Gastrocnemius medialis (tissue), 4 donors: ENCODE measurements at places on chromosomes 1 and 21. TPM values are rescaled to one million over a fixed set of nuclear protein-coding genes. Genes with fewer than 3 reads are reported as not detected.
A peak's percentile ranks its signal among the peaks of the same experiment; 100 is the strongest.

GRHL3 gene
- total RNA-seq = not detected

- no peak overlapping the region for H3K4me3 ChIP-seq
- peaks cover 2% of the 10 kb centered on the region for H3K27me3 ChIP-seq
- H3K4me1 ChIP-seq = no peaks in the 10 kb centered on the region
- no peak overlapping the region for H3K27ac ChIP-seq
- no peaks in the 10 kb centered on the region for H3K36me3 ChIP-seq
Observed at GRCh38 chr1:47580451-47580995, 142.7 kb downstream of the FOXD2 start.

CDK18 gene
- 1.5 TPM for total RNA-seq

DNA sequence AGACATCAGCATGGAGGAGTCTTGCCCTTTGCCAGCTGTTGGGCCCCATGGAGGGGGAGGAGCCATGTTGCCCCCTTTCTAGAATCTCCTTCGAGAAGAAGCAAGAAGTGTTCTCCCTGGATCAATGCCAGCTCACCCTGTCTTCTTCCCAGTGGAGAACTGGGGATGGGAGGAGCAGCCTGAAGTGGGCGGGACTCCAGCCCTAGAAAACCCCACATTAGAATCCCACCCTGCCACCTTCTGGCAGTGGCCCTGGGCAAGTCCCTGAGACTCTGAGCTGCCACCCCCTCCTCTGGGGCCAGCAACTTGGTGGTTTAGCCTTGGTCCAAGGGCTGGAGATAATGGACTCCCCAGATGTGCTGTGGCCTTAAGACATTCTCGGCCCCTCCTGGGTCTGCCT is 51.7 kb downstream of the PAX7 start:
- H3K27ac ChIP-seq = no peak overlapping the region
- H3K36me3 ChIP-seq = no peaks in the 10 kb centered on the region
- H3K4me1 ChIP-seq = no peaks in the 10 kb centered on the region
- no peak overlapping the region for H3K4me3 ChIP-seq
- DNase-seq = no peak
- no peaks in the 10 kb centered on the region for H3K27me3 ChIP-seq

GRCh38 chr1:228047183-228047466 is 35.4 kb upstream of the ARF1 start:
- no peak overlapping the region for H3K27ac ChIP-seq
- H3K36me3 ChIP-seq = no peaks in the 10 kb centered on the region
- DNase-seq = no peak
- no peak overlapping the region for H3K4me3 ChIP-seq
- no peaks in the 10 kb centered on the region for H3K27me3 ChIP-seq

C1orf216 gene
- total RNA-seq = 10.7 TPM

DNA sequence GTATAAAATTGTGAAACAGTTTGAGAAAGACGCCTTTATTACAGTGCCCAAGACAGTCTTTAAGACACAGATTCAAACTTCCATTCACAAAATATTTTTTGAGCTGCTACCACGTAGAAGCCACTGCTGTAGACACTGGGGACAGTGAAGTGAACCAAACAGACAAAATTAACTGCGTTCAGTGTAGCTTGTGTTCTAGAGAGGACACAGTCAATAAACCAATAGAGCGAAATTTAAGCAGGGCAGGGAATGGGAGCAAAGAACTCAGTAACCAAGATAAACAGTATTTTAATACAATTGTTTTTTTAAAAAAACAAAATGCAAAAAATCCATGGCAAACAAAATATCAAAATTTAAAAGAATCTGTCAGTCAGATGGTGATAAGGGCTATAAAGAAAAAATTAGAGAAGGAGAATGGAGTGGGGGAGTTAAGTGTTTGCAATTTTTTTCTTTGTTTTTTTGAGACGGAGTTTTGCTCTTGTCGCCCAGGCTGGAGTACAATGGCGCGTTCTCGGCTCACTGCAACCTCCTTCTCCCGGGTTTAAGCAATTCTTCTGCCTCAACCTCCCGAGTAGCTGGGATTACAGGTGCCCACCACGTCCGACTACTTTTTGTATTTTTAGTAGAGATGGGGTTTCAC is 719 bp upstream of the PARS2 start:
- no peak for DNase-seq
- H3K27me3 ChIP-seq = no peaks in the 10 kb centered on the region
- peak overlapping the region; percentile 79 for H3K27ac ChIP-seq
- H3K4me3 ChIP-seq = peak overlapping the region; percentile 47

USP25 gene
- total RNA-seq = 105 TPM

CD101 gene
- not detected for total RNA-seq

GRCh38 chr1:6483017-6483760 is 8.3 kb downstream of the PLEKHG5 start:
- no peaks in the 10 kb centered on the region for H3K4me1 ChIP-seq
- no peak overlapping the region for H3K4me3 ChIP-seq
- peaks cover 9% of the 10 kb centered on the region for H3K27me3 ChIP-seq

DNA sequence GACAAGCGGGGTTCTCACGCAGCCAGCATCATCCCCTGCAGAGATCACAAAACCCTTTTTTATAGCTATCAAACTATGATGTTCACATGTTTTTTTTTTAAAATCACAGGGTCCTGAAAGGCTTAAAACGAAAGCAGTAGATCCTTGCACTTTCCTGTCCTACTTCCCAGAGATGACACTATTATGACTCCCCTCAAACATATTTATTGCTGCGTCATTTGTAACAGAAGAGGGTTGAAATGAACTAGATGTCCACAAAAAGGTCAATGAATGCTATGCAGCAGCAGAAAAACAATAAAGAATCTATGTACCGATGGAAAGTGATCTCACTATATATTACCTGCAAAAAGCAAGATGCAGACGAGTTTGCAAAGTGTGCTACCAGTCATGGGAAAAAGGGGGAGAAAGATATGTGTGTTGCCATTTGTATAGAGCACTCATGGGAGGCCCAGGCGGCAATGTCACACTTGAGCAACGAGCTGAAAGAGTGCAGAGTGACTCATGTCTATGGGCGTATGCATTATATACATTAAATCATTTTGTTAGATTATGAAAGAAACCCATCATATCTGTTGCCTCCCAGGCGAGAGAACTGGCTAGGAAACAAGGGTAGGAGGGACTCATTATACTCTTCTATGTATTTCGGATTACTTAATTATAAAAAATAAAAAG is 68.9 kb upstream of the PARP1 start:
- no peak for DNase-seq
- no peak overlapping the region for H3K27ac ChIP-seq
- no peaks in the 10 kb centered on the region for H3K4me1 ChIP-seq
- no peak overlapping the region for H3K4me3 ChIP-seq
- no peaks in the 10 kb centered on the region for H3K27me3 ChIP-seq

GRCh38 chr1:13908128-13908527 is 208.1 kb downstream of the PRDM2 start:
- no peaks in the 10 kb centered on the region for H3K27me3 ChIP-seq
- no peaks in the 10 kb centered on the region for H3K36me3 ChIP-seq
- H3K4me3 ChIP-seq = no peak overlapping the region
- no peak overlapping the region for H3K27ac ChIP-seq
- H3K4me1 ChIP-seq = no peaks in the 10 kb centered on the region

GRCh38 chr1:14506471-14507255 is 91.8 kb upstream of the KAZN start:
- H3K4me1 ChIP-seq = no peaks in the 10 kb centered on the region
- no peaks in the 10 kb centered on the region for H3K27me3 ChIP-seq
- H3K4me3 ChIP-seq = no peak overlapping the region
- H3K36me3 ChIP-seq = no peaks in the 10 kb centered on the region
- DNase-seq = no peak

SLC30A10 gene
- not detected for total RNA-seq

FAM72D gene
- total RNA-seq = not detected

GRCh38 chr1:227447531-227447990 is 115.8 kb upstream of the ZNF678 start:
- H3K36me3 ChIP-seq = no peaks in the 10 kb centered on the region
- H3K27me3 ChIP-seq = no peaks in the 10 kb centered on the region
- peaks cover 4% of the 10 kb centered on the region for H3K4me1 ChIP-seq

SPRR1B gene
- total RNA-seq = not detected

RAB7B gene
- not detected for total RNA-seq

SPATA46 gene
- not detected for total RNA-seq

LGALS8 gene
- total RNA-seq = 12.0 TPM

PRAMEF6 gene
- not detected for total RNA-seq

DNA sequence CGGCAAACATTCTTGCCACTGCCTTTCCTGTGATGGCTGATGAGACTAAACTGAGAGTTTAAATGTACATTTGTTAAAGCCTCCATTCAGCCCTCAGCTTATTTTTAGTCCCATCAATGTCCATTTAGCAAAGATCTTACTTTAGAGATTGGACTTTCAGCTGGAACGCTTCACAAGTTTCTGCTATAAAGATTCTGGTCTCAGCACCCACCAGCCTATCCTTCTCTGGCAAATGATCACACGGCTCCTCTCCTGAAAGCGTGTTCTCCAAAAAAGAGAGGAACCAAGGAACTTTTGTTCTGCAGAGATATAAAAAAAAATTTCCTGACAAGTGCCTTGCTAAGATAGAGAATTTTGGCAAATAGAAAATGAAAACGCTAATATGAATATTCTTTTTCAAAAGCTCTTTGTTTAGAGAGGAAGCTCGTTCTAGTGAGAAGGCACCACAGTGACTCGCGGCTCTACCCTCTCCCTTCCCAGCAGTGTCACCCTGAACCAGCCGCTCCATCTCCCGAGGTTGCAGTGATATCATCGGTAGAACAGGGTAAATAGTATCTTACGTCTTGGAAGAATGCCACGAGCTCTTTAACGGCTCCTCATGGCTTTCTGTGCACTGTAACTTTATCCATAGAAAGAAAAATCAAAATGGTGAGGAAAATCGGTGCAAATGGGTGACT is 200.2 kb downstream of the APP start:
- H3K4me1 ChIP-seq = no peaks in the 10 kb centered on the region
- H3K4me3 ChIP-seq = no peak overlapping the region
- DNase-seq = no peak
- peak overlapping the region; percentile 25 for H3K27ac ChIP-seq
- H3K27me3 ChIP-seq = no peaks in the 10 kb centered on the region

DNA sequence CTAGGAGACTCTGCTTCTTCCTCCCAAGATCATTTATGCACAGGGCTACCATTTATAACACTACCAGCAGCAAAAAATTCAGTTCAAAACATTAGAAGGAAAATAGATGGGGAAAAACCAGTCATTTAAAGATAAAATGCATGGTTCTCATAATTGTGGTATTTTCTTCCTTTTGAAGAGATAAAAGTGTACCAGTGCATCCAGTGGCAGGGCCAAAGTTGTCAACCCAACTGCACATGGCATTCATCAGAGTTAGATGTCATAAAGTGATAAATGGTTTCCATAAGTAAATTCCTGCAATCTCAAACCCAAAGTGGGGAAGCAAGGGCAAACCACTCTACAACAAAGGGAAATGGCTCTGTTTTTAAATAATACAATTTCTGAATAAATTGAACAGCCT is 119.1 kb upstream of the DMRTA2 start:
- no peaks in the 10 kb centered on the region for H3K27me3 ChIP-seq
- H3K36me3 ChIP-seq = no peaks in the 10 kb centered on the region
- no peak overlapping the region for H3K4me3 ChIP-seq
- no peak for DNase-seq
- no peak overlapping the region for H3K27ac ChIP-seq

GRCh38 chr1:192592517-192592916 is 16.9 kb downstream of the RGS1 start:
- H3K27me3 ChIP-seq = no peaks in the 10 kb centered on the region
- no peaks in the 10 kb centered on the region for H3K36me3 ChIP-seq
- no peak for DNase-seq
- H3K4me1 ChIP-seq = no peaks in the 10 kb centered on the region

DNA sequence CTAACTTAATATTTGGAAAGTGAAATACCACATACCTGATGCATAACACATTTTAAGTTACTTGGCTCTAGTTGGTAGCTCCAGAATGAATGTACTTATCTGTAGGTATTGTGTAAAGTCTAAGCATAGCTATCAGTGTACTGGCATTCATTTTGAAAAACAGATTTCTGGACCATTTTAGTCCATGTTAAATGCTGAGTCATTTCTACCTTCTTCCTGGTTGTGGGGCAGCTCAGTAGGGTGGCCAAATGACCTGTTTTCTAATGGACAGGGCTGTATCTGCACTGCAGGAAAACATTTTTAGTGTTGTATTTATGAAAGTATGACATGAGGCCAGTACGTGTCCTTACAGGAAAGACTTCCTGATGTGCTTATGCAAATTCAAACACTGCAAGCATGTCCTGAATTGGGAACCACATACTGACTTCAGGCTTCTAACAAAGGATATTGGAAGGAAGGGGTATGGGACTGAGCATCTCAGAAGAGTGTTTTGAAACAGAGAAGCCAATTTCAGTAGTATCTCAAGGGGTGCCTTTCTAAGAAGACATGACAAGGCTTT is 300.3 kb upstream of the B3GALT2 start:
- no peaks in the 10 kb centered on the region for H3K27me3 ChIP-seq
- no peak overlapping the region for H3K27ac ChIP-seq
- no peaks in the 10 kb centered on the region for H3K36me3 ChIP-seq
- DNase-seq = no peak
- H3K4me3 ChIP-seq = no peak overlapping the region
- no peaks in the 10 kb centered on the region for H3K4me1 ChIP-seq

MYCL gene
- total RNA-seq = not detected

- no peak overlapping the region for H3K27ac ChIP-seq
- no peak for DNase-seq
- H3K27me3 ChIP-seq = no peaks in the 10 kb centered on the region
- no peak overlapping the region for H3K4me3 ChIP-seq
- no peaks in the 10 kb centered on the region for H3K36me3 ChIP-seq
Observed at GRCh38 chr1:241800640-241801039, 47.4 kb upstream of the EXO1 start.

AMIGO1 gene
- total RNA-seq = 8.6 TPM

DNA sequence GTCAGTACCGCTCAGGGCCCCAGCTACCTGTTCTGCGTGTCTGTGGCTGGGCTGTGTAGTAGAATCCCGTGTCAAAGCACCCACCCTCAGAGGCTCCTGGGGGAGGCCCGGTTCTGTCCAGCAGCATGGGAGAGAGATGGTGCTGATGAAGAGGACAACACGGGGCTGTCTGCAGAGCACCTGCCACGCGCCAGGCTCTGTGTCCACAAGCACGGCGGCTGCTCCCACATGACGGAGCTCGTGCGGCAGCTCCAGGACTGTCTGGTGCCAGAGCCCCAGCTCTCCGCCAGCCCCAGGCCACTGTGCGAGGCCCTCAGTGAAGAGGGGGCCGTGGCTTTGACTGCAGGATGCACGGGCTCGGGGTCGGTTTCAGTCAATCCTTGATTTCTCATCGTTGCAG is 42.0 kb upstream of the TSPEAR start:
- no peaks in the 10 kb centered on the region for H3K36me3 ChIP-seq
- DNase-seq = no peak
- peaks cover 7% of the 10 kb centered on the region for H3K27me3 ChIP-seq
- no peak overlapping the region for H3K4me3 ChIP-seq
- no peak overlapping the region for H3K27ac ChIP-seq

- H3K27me3 ChIP-seq = no peaks in the 10 kb centered on the region
- no peak overlapping the region for H3K4me3 ChIP-seq
- DNase-seq = no peak
- peaks cover 44% of the 10 kb centered on the region for H3K4me1 ChIP-seq
Observed at GRCh38 chr1:201499795-201500669, 6.9 kb downstream of the CSRP1 start.
